ENCODE measurements at places on chromosomes 5 and 9. TPM values are rescaled to one million over a fixed set of nuclear protein-coding genes. Genes with fewer than 3 reads are reported as not detected.

- DNase-seq: no peak
These were observed 13.2 kb downstream of the ITK start for GRCh38 chr5:157193699-157194424.

The CEP72 gene
- total RNA-seq: 16.4 TPM

- DNase-seq: no peak
These were observed 2.5 kb upstream of the YTHDC2 start for GRCh38 chr5:113510836-113511451.

- no peak for DNase-seq
These were observed 483.0 kb downstream of the SEMA5A start for GRCh38 chr5:9062873-9063272.

The TLX3 gene
- not detected for total RNA-seq

GRCh38 chr9:130991778-130992681, 16.9 kb upstream of the LAMC3 start:
- DNase-seq: no peak

DNA sequence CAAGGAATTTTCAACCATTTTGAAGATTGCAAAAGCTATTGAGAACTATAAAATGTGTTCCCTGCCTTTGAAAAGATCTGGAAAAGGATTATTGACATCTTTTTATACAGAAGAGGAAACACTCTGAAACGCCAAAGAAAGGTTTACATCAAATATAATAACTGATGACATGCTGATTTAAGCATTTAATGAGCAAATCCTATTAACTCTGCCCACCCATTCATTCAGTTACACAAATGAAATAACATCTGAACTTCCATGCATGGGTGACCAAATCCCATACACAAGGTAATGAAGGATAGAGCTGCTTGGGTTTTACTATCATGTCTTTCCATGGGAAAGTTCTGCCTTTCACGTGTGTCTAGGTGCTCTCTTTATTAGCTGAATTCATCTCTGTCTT, 589.4 kb upstream of the WWC1 start:
- no peak for DNase-seq

The PCDHGB2 gene
- 1.3 TPM for total RNA-seq

The PCDHB6 gene
- not detected for total RNA-seq

The PHPT1 gene
- 24.4 TPM for total RNA-seq

The GSN gene
- total RNA-seq: 8.6 TPM

The EGFLAM gene
- not detected for total RNA-seq

The ASS1 gene
- 5.8 TPM for total RNA-seq

The FLT4 gene
- 5.7 TPM for total RNA-seq

DNA sequence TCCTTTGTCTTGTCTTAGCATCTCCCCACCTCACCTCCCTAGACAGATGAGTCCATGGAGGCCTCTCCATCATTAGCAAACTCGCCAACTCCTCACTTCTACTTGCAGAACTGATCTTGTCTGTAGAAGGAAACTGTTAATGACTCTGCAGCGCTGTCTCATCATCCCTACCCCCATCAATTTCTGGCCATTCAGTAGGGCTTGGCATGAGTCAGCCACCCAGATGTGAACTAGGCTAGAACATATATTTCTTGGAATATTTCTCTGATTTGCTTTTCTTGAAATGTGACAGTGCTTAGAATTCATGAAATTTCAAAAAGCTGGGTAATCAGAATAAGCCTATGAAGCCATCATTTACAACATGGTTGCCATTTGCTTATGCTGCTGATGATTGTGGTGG, 1125.0 kb upstream of the DMAC1 start:
- DNase-seq: no peak

GRCh38 chr5:132384506-132385050, 15.1 kb downstream of the SLC22A5 start:
- DNase-seq: no peak

GRCh38 chr5:126636956-126637355, 36.2 kb downstream of the PHAX start:
- no peak for DNase-seq

The ALDH1B1 gene
- 13.4 TPM for total RNA-seq

DNA sequence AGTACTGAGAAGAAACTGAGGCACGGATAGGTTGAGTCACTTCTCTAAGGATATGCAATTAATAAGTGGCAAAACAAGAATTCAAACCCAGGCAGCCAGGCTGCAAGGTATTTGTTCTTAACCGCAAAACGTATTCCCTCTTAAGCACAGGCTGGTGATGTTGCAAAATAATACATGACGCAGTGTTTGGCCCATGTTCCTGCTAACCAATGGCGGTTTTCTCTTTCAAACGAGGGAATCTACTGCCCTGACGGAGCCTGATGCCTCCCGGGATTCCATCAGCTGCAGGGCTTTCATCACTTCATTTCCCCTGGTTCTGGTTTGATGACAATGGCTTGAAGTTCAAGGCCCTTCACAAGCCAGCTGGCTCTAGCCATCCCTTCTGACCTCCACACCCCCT, 154.8 kb downstream of the SLIT3 start:
- DNase-seq: no peak

- DNase-seq: no peak
These were observed 159.4 kb downstream of the PIK3R1 start for GRCh38 chr5:68374796-68375518.

- no peak for DNase-seq
These were observed 1.3 kb downstream of the SLC6A3 start for GRCh38 chr5:1443991-1444360.

DNA sequence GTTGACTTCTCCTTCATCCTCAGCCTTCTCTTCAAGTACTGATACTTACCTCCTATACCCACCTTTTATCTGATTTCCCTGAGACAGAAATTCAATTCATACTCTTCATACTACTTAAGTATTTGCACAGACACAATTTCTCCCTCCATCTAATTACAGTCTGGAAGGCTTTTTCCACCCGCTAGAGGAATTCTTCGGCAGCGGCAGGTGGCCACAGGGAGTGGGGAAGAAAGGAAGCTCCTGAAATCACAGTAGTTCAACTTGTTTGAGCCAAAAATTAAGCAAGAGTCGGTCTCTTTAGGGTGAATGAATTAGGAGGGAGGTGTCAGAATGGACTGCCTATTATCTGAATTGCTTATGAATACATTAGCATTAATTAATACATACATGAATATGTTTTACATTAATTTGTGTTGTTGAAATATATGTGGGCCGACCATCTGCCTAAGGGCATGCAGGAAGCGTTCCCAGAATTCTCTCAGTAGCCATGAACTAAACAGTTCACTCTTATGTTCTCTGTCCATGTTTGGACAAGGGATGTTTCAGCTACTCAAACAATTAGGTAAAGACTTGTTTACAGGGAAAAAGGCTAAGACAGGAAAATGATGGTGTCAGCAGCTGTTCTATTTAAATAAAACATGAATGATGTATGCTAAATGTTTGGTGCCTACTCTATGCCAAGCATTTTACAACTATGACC, 101.4 kb upstream of the SMARCA2 start:
- no peak for DNase-seq

GRCh38 chr5:142756576-142756975, 13.6 kb upstream of the ARHGAP26 start:
- DNase-seq: no peak

The TRIP13 gene
- total RNA-seq: 0.65 TPM

GRCh38 chr9:128824911-128825310, 4.7 kb downstream of the SPOUT1 start:
- no peak for DNase-seq

The WNK2 gene
- total RNA-seq: 0.48 TPM

- no peak for DNase-seq
These were observed 193.2 kb downstream of the EFNA5 start for GRCh38 chr5:107477492-107477891.

DNA sequence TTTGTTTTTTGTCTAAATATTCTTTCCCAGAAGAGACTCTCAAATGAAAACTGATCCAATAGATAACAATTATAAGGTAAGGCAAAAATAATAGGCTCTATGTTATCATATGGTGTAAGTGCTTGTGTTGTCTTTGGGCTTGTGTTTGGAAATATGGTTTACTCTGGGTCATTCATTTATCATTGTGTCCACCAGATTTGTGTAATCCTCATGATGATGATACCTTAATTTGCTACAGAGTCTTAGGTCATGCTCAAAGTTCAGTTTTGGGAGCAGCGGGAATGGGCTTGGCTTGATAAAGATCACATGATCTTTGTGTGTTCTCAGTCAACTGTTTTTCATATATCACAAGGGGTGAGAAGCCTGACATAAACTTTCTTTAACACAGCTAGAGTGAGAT, 34.2 kb downstream of the PLPPR1 start:
- DNase-seq: no peak

The PCDHB10 gene
- total RNA-seq: not detected

DNA sequence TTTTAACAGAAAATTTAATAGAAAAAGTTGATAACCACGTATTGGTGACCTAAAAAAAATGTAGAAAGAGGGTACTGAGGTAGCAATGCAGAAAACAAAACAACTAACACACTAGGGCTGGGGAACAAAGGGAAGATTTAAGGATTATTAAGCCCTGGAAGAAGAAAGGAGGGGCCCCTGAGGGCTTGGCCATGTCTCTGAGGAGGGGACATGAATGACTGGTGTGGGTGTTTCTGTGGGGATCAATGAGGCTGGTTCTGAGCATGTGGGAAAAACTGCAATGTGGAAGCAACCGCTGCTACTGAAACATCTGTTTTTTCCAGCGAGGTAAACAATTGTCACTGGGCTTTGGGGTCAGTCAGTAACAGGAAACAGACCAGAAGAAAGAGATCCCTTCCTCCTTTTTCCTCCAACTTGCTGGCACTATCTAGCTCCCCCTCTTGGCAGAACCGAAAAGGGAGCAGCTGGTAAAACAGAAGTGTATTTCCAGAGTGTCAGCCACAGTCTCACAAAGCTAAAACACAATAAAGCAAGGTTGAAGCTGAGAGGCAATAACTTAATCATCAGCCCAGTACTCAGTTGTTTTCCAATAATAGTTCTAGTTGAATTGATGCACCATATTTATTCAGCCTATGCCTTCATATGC, 48.3 kb downstream of the ATPSCKMT start:
- DNase-seq: no peak

DNA sequence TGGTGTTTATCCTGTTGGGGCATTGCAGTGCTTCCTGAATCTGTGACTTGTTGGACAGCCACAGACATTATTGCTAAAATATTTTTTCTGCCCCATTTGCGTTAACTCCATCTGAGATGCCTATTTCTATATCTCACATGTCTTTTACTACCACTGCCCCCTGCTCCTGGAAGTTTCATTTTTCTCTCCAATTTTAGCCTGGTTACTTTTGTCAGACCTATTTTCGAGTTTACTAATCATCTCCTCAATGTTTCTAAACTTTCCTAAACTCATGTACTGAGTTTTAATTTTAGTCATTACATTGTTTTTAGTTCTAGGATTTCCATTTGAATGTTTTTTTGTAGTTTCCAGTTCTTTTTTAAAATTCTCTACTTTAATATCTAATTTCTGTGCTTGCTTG, 17.6 kb downstream of the HAPLN1 start:
- DNase-seq: no peak

The CDKN2B-AS1 gene
- total RNA-seq: not detected

GRCh38 chr9:37037503-37038301, 3.6 kb upstream of the PAX5 start:
- DNase-seq: no peak

- no peak for DNase-seq
These were observed 35.2 kb upstream of the PITX1 start for GRCh38 chr5:135069016-135069770.

The IZUMO3 gene
- total RNA-seq: not detected

The SPATA31D4 gene
- total RNA-seq: not detected

DNA sequence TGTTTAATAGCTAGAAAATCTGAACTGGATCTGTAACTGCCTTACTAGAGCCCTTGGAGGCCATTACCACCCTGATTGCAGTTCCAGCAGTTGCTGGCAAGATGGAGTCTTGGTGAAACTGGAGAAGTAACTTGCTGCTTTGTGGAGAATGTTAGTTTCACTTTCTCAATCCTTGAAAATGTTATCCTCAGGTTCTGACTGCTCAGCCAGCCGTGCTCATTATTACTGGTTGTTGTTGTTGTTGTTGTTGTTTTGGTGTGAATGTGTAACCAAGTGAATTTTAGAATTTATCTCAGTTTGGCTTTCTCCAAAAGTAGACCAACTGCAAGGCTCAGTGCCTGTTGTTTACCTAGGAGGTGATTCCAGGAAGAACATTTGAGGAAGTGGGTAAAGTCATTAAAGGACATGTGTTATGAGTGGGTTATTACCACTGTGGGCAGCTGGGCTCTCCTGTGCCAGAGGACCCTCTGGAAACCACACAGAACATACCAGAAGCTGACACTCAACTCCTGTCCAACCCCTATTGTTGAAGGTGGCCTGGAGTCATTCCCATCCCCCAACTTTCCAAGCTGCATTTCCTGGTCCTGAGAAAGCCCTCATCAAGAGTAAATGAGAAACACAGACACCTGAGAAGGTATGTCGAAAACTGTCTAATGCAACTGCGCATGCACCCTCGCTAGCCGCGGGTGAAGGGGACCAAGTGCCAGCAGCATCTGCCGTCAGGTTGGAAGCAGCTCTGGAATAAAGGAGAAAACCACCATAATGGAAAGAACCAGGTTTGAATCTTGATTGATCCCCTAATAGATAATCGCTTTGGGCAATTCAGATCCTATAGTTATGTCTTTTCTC, 111.6 kb downstream of the CMYA5 start:
- no peak for DNase-seq

DNA sequence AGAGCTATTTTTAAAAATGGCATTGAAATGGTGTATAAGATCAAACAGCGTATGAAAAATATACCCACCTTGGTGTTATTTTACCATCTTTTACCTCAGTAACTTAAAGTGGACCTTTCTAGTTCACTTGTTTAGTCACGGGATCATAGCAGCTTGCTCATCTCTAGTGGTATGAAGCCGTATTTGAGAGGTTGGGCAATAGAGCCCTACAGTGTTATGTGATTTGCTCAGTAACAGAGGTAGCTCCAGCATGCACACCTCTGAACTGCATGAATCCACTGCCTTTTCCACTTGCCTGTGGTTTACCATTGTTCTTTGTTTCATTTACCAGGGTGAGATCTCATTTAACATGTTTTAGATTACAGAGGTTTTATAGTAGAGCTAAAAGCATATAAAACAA, 134.4 kb downstream of the ATG10 start:
- DNase-seq: no peak

The N4BP3 gene
- 0.84 TPM for total RNA-seq

The NOXA1 gene
- 11.1 TPM for total RNA-seq

DNA sequence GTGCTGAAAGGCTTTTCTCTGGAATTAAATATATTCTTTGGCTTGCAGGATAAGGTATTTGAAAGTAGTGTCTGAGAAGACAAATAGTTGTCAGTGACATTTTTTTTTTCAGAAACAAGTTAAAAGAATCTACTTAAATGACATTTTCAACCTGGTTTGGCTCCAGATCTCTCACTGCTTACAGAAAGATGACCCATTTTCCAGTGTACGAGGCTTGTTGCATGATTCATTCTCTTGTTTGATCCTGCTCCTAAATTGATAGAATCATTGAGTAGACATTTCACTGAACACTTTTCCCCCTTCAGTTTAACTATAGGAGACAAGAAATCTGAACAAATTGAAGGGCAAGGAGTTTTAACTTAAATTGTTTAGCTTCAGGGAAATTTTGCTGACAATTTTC, 546.1 kb downstream of the ZNF608 start:
- no peak for DNase-seq

- no peak for DNase-seq
These were observed 61.9 kb downstream of the WWC1 start for GRCh38 chr5:168353216-168353957.

GRCh38 chr5:38018016-38018415, 178.2 kb upstream of the GDNF start:
- no peak for DNase-seq

- no peak for DNase-seq
These were observed 23.3 kb upstream of the UGT3A2 start for GRCh38 chr5:36089989-36090388.

GRCh38 chr5:105150323-105150722, 1587.7 kb upstream of the NUDT12 start:
- DNase-seq: no peak

- no peak for DNase-seq
These were observed 78.7 kb upstream of the SH3PXD2B start for GRCh38 chr5:172533058-172533398.
